ENCODE measurements at places on chromosomes 7 and 10. TPM values are rescaled to one million over a fixed set of nuclear protein-coding genes. Genes with fewer than 3 reads are reported as not detected.

The ANK3 gene
- total RNA-seq, result 0.66 TPM

The HOXA3 gene
- 8.1 TPM for total RNA-seq

The TMEM178B gene
- 1.1 TPM for total RNA-seq

The REPIN1 gene
- total RNA-seq, result 73.2 TPM

The AMZ1 gene
- total RNA-seq, result not detected

The VAX1 gene
- 1.7 TPM for total RNA-seq
